ENCODE measurements at places on chromosomes 3 and 15. TPM values are rescaled to one million over a fixed set of nuclear protein-coding genes. Genes with fewer than 3 reads are reported as not detected.

- no peak for ATAC-seq
Measured at GRCh38 chr3:188052169-188053035, 101.6 kb upstream of the LPP start.

- no peak for ATAC-seq
Measured at GRCh38 chr3:104768886-104769285, 597.8 kb upstream of the ALCAM start.

DNA sequence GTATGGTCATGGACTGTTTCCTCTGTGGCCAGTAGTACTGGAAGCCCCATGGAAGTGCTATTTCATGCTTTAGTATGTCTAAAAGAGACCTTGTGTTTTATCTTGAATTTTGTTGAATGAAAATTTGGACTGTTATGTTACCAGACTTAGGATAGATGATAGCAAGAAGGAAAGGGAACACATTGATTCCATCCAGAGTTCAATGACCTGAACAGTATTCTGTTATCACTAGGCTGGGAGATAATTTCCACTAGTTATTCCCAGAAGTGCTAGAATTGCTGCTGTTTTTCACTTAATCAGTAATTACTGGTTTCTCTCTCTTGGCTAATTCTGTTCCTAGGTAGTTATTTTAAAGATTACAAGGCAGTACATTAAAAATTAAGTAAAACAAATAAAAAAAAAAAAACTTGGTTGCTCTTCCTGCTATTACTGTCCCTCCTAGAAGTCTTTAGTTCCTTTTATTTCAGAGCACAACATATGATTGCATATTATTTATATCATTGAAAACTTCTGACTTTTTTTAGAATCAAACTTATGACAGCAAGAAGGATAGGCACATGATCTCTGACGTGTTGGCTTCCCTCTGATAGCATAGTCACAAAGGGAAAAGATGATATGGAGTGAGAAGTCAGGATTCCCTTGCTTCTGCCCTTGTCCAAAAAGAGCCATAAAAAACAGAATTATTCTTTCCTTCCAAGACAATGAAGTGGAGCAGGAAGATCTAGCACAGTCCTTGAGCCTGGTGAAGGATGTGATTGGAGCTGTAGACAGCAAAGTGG, 72.2 kb downstream of the KLHL25 start:
- no peak for ATAC-seq

PLSCR5 gene
- total RNA-seq: not detected
